ENCODE measurements at places on chromosomes 11 and 22.

DNA sequence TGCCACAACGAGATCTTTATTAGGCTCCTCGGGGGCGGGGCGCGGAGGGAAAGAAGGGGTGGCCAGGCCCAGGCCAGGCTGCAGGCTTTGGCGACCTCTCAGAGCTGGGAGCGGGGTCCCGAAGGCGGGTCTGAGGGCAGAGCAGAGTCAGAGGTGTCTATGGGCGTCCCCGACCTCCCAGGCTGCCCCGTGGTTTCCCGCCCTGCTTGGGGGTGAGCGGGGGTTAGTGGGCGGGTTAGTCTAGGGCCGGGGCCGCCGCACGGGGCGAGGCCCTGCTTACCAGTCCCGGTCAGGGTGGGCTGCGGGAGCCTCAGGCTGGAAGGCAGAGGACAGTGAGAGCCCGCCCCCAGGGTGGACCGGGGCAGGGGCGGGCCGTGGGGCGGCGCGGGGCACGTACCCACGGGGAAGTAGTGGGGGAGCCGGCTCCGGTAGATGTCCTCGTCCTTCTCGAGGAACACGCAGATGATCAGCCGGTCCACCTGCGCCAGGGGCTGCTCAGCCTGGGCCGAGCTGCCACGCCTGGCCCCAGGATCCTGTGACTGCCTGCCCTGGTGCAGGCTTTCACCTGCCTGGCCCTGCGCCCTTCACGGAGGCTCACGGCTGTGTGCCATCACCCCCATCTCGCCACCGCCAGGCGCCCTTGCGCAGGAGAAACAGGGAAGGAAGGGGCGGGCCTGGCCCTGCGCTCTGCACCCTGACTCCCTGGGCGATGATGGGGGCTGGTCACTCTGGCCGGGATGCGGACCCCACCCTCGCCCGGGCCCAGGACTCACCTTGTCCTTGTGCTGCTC lies 12.5 kb downstream of the OTUB1 start:
- DNase-seq = no peak

GRCh38 chr11:45833761-45834160 lies 13.5 kb upstream of the CRY2 start:
- no peak for DNase-seq

- DNase-seq = peak; percentile 90
Measured at GRCh38 chr11:118924591-118925585, 838 bp downstream of the BCL9L start.

- no peak for DNase-seq
Measured at GRCh38 chr22:31911565-31912406, 32.5 kb upstream of the YWHAH start.

- DNase-seq = no peak
Measured at GRCh38 chr22:19505735-19506126, 18.5 kb downstream of the CLDN5 start.

DNA sequence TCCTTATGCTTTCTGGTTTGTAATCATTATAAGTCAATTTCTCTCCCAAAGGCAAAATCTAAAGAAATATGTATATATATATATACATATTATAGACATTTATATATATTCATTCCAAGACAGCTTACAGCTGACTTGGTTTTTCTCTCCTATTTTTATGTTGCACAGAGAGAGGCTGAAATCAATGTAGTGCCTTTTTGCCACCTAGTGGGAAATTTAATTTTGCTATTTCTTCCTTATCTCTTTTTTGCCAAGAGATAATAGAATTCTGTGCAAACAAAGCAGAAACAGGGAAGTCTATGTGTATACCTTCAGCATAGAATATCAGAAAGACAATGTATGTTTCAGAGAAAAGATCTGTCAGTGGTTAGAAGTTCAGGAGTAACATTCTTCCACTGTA lies 186.0 kb upstream of the ANO5 start:
- DNase-seq = no peak

- DNase-seq = no peak
Measured at GRCh38 chr22:17430412-17430811, 61.2 kb downstream of the CECR2 start.

GRCh38 chr11:76491644-76492043 lies 46.8 kb downstream of the EMSY start:
- DNase-seq = no peak

DNA sequence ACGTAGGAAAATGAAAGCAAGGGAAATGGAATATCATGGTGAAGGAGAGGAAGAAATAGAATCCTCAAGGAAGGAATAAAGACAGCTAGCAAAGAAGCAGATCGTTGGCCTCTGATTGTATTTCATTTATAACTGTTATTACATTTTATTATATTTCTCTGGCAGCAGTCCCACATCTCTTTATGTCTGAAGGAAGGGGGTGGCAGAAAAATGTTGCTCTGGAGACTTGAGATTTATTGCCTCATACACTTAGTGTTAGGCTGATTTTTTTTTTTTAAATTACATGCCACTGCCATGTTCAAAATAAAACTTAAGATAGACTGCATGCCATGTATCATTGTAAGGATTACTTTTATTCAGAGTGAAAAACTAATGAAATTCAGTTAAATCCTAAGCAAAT lies 971.7 kb upstream of the CHORDC1 start:
- DNase-seq = no peak

GRCh38 chr22:37503850-37504249 lies 15.4 kb downstream of the CARD10 start:
- no peak for DNase-seq

DNA sequence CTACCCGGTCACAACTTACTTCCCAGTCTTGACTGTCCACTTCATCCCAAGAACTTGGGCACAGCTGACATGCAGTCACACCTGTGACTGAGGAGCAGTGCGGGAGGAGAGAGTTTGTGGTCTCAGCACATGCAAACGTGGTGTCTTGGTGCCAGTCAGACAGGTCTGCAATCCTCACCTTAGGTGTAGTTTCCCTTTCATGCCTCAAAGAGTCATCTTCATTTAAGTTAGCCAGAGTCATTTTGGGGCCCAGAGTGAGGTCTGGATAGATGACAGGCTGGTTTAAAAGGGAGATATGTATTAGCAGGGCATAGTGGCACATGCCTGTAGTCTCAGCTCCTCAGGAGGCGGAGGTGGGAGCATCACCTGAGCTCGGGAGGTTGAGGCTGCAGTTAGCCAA lies 108.5 kb upstream of the SORL1-AS1 start:
- DNase-seq = no peak

DNA sequence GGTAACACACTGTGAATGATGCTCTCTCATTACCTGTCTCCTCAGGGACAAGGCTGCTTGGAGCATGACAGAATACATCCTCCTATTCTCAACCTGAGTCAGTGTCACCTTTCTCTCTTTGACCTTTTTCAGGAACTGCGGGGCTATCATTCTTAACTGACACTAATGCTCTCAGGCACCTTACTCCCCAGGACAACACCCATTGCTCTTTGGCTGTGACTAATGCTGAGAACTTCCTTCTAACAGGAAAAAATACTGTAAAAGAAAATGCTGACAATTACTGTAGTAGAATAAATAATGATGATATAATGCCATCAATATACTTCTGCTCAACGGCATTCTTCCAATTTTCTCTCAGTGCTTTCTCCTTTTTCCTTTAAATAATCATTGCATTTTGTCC lies 2082.7 kb upstream of the RAG2 start:
- no peak for DNase-seq
